NT2/D1 (cell line): ENCODE measurements at places on chromosomes 4 and X.
A peak's percentile ranks its signal among the peaks of the same experiment; 100 is the strongest.

DNA sequence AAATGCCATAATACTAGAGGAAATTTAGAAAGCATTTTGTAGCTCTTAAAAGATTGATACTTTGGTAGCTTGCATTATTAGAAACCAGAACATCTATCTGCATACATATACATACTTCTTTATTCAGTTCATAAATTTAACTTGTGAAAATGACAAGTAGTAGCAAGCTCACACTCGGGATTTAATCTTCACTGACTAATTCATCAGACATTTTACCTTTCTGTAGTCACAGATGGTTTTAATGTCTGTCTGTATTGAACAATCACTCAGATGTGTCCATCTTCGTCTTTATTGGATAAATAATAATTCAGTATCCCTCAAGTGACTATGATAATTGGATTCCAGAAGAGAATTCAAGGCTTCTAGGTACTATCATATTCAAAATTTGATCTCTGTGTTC is 232.3 kb downstream of the TENM3 start:
- no peak for DNase-seq

- no peak for DNase-seq
Observed at GRCh38 chr4:105625214-105625613, 72.8 kb downstream of the ARHGEF38 start.

GRCh38 chr4:78772526-78773091 is 3.5 kb upstream of the BMP2K start:
- DNase-seq, result no peak

DNA sequence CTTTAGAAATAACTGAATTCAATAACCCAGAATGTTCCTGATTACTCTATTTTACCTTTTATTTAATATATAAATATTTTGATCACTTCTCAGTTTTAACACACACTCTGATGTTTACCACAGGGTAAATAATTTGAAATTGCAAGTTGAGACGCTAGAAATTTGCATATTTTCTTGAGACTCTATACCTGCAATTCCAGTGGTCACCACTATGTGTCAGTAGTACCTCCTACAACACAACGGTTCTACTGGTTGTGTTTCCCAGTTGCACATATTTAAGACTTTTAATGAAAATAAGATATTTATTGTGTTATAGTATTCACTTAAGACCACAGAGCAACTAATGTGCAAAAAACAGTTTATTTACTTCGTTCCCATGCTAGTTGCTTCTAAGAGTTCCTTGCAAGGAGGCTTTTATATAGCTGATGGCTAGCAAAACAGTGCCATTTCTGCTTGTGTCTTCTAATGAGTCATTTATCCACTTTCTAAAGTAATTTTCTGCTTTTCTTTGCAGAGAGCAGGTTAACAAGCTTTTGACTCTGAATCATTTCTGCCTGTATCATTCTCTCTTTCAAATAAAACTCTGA is 98.9 kb upstream of the PDLIM3 start:
- peak; percentile 11 for DNase-seq

GRCh38 chr4:102328045-102328444 is 17.2 kb downstream of the SLC39A8 start:
- DNase-seq, result no peak

DNA sequence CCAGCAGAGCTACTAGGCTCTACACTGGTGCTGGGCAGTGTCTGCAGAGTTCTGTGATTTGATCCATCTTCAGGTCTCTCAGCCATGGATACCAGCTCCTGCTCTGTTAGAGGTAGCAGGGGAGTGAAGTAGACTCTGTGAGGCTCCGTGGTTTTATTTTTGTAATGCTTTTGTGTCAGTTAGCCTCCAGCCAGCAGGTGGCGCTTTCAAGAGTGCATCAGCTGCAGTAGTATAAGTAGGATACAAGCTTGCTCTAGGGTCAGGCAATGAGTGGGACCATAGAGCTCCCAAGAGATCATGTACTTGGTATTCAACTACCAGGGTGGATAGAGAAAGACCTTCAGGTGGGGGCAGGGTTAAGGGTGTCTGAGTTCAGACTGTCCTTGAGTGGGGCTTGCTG is 362.5 kb upstream of the TRAM1L1 start:
- no peak for DNase-seq

DNA sequence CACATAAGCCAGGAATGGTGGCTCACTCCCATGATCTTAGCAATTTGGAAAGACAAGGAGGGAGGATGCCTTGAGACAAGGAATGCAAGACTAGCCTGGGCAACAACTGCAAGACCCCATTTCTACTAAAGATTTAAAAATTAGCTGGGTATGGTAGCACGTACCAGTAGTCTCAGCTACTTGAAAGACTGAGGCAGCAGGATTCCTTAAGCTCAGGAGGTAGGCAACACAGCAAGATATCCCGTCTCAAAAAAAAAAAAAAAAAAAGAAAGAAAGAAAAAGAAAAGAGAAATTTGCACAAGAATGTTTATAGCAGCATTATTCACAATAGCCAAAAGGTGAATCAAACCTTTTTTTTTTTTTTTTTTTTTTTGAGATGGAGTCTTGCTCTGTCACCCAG is 29.7 kb downstream of the PDS5A start:
- DNase-seq, result no peak

GRCh38 chrX:8430444-8430843 is 34.2 kb upstream of the VCX3B start:
- no peak for DNase-seq

- DNase-seq, result no peak
Observed at GRCh38 chrX:35622601-35623000, 175.5 kb upstream of the MAGEB16 start.

DNA sequence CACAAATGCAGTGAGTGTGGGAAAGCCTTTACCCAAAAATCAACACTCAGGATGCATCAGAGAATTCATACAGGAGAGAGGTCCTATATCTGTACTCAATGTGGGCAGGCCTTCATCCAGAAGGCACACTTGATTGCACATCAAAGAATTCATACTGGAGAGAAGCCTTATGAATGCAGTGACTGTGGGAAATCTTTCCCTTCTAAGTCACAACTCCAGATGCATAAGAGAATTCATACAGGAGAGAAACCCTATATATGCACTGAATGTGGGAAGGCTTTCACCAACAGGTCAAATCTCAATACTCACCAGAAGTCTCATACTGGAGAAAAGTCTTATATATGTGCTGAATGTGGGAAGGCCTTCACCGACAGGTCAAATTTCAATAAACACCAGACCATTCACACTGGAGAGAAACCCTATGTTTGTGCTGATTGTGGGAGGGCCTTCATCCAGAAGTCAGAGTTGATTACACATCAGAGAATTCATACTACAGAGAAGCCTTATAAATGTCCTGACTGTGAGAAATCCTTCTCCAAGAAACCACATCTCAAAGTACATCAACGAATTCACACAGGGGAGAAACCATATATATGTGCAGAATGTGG is 79.3 kb downstream of the ZNF81 start:
- DNase-seq, result no peak

GRCh38 chr4:6845027-6845426 is 62.5 kb downstream of the KIAA0232 start:
- DNase-seq, result no peak

GRCh38 chrX:24285082-24285481 is 28.8 kb downstream of the SUPT20HL2 start:
- no peak for DNase-seq

GRCh38 chr4:55758570-55758969 is 61.0 kb upstream of the EXOC1L start:
- no peak for DNase-seq

DNA sequence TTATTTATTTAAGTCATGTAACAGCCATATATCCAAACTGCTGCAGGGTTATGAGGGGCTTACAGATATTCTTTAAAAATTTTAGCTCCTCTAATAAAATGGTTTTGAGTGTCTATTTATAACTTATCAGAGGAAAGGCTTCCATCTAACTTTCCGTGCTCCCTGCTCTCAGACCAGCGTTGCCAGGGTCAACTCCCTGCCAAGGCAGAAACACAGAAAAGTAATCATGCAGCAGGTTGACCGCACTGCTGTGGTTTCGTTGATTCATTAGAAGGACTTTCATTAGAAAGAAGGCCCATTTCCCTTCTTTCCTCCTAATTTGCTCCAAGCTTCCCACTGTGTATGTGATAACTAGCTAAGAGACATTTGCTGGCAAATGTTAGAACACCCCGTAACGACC is 33.9 kb downstream of the BCLAF3 start:
- DNase-seq, result no peak

GRCh38 chr4:55291227-55291640 is 54.8 kb upstream of the SRD5A3 start:
- no peak for DNase-seq

DNA sequence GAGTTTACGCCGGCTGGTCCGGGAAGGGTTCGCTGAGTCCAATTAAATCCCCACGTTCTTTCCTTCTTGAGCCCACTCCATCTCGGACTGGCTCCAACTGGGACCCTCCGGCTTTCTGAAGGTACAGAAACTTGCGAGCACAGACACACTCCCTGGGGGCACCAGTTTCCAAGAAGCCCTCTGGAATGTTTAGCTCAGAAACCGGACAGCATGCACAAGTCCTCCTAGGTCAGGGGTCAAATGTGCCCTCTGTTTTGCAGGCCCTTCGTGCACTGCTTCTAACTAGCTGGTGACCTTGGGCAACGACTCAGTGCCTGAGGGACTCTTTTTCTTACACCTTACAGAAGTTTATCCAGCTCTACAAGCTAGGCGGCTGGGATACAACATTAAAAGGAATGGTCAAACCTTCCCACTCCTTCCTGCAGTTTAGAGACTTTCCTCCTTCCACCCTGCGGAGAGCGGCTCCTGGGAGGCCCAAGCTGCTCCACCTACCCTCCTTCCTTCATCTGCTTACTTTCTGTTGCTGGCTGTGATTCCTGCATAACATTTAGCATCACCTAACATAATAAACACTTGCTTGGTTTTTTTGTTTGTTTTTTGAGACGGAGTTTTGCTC is 275.5 kb downstream of the BCOR start:
- DNase-seq, result no peak

DNA sequence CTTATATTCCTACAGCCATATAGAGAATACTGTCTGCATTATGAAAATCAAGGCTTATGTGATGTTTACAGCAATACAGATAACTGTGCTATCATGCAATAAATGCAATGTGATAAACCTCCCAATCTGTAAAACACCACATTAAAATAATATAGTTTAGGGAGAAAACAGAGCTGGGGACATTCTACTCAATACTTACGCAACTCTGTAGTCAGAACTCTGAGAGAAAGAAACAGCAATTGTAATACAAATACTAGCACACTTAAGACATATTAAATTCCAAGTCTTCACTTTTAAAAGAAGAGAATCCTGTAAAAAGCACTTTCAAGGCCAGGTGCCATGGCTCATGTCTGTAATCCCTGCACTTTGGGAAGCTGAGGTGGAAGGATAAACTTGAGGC is 61.4 kb downstream of the ANKRD17 start:
- no peak for DNase-seq

- DNase-seq, result no peak
Observed at GRCh38 chr4:6695660-6696610, 2.3 kb downstream of the S100P start.

GRCh38 chrX:71492231-71493065 is 40.5 kb upstream of the OGT start:
- no peak for DNase-seq

DNA sequence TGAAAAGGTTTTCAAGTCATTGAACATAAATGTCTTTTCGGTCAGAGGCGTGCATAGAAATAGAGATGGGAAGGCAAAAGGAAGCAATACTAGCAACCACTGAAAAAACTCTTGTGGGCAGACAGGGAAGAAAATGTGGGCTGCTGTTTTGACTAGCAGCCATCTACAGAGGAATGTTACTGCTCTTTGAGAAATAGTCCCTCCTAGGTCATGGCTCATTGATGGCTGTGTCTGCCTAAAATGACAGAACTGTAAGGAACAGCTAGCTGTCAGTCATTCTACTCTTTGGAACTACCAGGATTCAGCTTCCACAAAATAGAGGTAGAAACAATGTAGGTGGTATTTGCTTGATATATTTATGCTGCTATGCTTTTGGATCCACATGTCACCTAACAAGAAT is 26.9 kb upstream of the TMPRSS11B start:
- DNase-seq, result no peak

DNA sequence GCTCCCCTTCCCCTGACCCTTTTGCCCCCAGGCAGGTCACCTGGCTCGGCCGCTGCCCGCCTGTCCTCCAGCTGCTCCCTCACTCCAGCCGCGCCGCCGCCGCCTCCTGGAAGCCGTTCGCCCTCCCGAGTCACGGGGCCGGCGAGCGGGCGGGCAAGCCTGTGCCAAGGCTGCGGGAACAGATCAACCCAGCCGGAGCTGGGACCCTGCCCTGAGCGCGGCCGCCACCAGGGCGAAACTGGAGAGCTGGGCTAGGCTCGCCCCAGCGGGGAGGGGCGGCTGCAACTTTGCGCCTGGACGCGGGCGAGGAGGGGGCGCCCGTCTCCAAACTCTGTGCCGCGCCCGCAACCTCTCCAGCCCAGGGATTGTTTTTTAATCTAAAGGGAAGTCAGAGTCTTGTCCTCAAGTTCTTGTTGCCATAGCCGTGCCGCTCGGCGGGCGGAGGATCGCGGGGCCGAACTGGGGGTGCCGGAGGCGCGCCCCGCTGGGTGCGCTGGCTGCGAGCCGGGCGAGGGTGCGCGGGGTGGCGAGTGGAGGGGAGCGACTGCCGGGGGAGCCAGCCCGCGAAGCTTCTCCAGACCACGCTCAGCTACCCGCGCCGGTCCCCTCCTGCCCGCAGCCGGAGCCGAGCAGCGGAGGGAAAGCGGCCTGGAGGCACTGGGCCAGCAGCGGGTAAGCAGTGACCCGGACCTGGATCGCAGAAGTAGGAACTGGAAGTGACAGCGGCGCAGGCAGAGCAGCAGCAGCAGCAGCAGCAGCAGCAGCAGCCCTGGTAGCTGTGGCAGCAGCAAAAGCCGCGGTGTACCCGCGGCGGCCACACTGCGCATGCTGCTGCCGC is 13.4 kb downstream of the ARHGEF6 start:
- DNase-seq, result peak; percentile 22

- DNase-seq, result peak; percentile 39
Observed at GRCh38 chr4:5218376-5219069, 167.2 kb downstream of the STK32B start.

GRCh38 chr4:125316401-125316790 is 1.6 kb downstream of the FAT4 start:
- DNase-seq, result no peak

GRCh38 chrX:106451933-106452332 is 159.8 kb upstream of the RADX start:
- DNase-seq, result no peak

DNA sequence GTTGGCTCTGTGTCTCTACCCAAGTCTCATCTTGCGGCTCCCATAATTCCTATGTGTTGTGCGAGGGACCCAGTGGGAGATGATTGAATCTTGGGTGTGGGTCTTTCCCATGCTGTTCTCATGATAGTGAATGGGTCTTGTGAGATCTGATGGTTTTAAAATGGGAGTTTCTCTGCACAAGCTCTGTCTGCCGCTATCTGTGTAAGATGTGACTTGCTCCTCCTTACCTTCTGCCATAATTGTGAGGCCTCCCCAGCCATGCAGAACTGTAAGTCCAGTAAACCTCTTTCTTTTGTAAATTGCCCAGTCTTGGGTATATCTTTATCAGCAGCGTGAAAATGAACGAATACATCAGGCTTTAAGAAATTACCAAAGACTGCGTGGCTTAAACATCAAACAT is 31.2 kb downstream of the STIM2 start:
- no peak for DNase-seq

GRCh38 chrX:84123585-84123984 is 64.4 kb downstream of the RPS6KA6 start:
- no peak for DNase-seq
